Choroid plexus epithelial cell (primary cell): ENCODE measurements at places on chromosomes 7 and 10.

DNA sequence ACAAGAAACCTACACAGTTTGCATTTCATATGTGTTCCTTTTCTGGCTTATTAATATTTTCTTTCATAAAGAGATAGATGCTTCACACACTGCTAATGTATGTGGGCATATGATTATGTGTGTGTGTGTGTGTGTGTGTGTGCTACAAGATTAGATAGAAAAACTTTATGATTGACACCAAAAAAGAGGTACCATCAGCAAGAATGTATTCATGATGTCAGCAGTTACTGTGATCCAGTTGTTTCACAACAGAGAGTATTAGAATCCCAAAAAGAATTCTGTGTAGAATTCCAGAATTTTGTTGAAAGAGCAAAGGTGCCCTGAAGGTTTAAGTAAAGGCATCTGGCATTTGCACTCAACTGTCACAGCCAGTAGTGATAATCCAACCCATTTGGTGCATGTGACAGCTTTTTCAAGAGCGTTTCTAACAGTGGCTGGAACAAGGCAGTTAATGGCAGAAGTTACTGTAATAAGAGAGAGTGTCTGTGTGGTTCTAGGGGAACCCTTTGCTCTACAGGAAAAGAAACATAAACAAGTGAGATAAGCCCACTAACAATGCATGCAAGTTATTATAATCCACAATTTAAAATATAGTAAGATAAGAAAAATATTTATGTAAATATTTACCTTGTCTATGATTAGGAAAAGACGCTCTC lies 16.6 kb downstream of the RELN start:
- no peak for DNase-seq

GRCh38 chr7:92052159-92052558 lies 82.1 kb downstream of the CYP51A1 start:
- no peak for DNase-seq

- peak; percentile 36 for DNase-seq
Measured at GRCh38 chr10:70672165-70673042, at the start of gene ADAMTS14. Gene ADAMTS14, plus strand, starts transcription at chr10:70672506. Its CDS starts 297 bp downstream, at chr10:70672803.

DNA sequence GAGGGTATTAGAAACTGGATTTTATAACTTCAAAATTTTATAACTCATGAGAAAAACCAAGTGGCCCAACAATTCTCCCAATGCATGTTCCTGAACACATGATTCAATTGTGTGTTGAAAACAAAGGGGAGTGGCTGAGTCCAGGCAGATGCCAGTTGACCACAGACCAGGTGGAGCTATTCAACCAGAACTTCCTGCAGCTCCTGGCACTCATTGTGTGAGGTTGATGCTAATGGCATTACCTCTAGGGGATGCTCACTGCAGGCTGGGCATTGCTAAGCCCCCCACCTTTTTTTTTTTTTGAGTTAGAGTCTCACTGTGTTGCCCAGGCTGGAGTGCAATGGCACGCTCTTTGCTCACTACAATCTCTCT lies 20.3 kb downstream of the MYOF start:
- peak; percentile 76 for DNase-seq

DNA sequence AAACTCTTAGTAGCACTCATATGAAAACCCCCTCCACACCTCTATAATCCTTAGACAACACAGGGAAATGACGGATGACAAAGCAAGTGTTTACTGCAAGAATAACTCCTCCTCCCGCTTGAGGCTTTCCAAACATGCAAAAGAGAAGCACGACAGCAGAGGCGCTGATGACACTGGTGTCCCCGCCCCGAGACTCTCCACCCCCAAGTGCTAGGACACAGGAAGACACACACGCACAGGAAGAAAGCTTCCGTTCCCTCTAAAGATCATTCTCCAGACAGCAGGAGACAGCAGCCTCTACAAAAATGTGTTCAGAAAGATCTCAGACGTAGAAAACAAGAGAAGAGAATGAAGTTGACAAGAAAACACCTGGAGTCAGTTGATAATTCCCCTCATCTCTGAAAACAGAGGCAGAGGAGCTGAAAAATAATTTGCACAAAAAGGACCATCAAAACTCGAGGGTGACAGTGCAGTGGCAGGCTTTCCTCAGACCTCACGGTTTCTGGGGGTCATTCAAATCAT lies 90.2 kb downstream of the DLG5 start:
- DNase-seq: peak; percentile 28

- DNase-seq: no peak
Measured at GRCh38 chr7:136533732-136534131, 334.7 kb upstream of the CHRM2 start.

- no peak for DNase-seq
Measured at GRCh38 chr7:79593866-79594301, 140.4 kb upstream of the MAGI2 start.

DNA sequence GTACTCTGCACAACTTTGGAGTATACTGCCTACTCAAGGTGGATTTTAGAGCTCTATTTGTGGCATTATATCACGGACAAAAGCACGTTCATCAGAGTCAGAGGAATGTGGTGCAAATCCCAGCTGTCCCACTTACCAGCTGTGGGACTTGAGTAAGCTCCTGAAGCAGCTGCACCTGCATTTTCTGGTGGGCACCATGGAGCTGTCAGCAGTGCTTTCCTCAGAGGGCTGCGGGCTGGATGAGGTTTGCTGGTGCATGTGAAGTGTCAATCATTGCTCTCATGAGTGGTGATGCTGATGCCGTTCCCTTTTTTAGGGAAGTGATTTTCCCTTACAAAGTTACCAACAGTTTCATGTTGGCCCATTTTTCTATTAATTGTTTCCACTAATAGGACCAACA lies 53.4 kb downstream of the EGFR start:
- DNase-seq: no peak

- peak; percentile 78 for DNase-seq
Measured at GRCh38 chr10:28291881-28292297, 11.0 kb downstream of the MPP7 start.

DNA sequence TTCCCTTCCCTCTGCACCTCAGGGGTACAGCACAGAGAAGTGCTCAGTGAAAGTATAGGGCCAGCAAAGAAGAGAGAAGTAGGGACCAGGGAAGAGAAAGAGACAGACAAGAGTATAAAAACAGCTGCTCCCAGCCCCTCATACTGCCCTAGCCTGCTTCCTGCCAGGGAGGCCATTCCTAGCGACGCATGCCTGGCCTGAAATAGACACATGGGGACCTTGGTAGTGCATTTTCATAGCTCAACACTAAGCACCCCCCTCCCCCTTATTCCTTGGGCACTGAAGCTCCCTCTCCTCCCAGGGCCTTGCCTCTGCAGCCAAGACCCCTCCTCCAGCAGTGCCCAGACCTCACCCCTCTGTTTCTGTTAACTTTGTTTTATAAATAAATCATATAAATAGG lies 64.7 kb downstream of the ZMIZ1 start:
- no peak for DNase-seq

- DNase-seq: no peak
Measured at GRCh38 chr10:79586933-79587332, 23.8 kb upstream of the SFTPA1 start.

DNA sequence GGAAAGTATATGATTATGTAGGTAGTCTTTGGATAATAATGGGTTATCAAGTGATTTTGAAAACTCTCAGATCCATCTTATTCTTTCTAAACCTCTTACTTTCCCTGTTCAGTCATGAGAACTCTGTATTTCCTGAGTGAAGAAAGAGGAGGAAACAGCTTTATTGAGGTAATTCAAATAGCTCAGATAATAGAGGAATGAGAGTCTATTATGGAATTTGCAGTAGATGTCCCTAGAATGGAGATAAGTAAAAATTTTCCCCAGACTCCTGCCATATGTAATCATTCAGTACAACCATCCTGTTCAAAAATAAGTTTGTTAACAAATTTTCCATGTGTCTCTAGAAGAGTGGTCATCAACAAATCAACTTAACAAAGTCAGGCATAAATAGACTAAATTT lies 36.4 kb downstream of the EPDR1 start:
- DNase-seq: peak; percentile 24

DNA sequence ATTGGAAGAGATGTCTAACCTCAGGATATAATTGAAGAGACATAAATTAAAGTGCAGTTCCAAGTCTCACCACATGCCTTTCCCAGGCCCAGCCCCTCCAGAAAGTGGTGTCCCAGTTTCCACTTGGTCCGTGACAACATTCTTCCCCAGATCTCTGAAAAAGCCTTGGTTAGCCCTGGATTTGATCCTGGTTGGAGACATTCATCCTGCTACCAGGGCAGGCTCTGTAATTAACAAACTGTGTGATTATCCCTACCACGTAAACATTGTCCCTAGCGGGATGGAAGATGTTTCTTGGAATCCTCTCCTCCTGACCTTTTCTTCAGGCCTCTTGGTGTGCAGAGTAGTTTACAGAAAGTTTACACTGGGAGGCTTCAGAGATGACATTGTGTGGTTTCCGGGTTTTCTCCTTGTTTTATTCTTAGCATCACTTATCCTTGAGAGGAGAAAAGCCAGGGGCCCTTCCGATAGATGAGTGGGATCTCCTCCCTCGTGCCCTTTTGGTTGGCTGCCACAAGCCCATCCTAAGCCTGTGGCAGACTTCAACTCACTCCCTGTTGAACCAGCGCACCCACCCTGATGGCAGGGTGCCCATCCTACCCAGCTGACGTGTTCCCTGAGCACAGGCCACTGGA lies 83.8 kb downstream of the COL13A1 start:
- peak; percentile 48 for DNase-seq

DNA sequence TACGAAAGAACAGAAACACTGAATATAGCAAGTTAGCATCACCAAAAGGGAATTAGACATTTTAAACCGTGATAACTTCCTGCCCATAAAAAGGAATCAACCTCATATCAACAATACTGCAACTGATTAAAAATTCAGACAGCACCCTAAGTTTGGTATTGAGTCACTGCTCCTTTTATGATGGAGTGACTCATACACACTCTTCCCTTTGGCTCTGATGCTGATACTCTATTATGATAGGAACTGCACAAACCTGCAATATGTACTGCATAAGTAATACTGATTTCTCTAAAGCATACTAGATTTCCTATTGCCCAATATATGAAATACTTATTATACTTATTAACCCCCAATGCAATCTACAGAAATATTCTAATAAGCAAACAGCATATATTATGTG lies 118.7 kb downstream of the PARD3 start:
- DNase-seq: peak; percentile 64

- peak; percentile 61 for DNase-seq
Measured at GRCh38 chr7:148982654-148983199, 45.6 kb downstream of the PDIA4 start.

DNA sequence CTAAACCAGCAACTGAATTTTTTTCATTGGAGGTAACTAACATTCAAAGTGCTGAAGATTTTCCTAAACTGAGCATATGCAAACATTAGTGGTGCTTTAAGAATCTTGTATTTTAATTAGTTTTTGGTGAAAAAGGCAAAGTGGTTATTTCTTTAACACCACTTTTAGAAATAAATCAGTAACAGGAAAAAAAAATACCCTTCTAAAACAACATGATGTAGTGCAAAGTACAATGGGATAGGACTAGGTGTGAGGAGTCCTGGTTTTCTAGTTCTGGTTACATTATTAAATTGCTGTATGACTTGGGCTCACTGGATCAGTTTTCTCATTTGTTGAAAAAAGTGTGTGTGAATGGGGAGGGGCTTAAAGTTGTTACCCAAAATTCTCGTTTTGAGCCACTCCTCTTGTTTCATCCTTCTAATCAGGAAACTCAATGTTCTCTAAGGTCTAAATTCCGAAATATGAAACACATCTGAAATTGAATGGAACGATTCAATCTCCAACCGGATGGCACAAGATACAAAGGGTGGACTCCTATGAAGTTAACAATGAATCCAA lies 1.8 kb downstream of the WASL start:
- no peak for DNase-seq

DNA sequence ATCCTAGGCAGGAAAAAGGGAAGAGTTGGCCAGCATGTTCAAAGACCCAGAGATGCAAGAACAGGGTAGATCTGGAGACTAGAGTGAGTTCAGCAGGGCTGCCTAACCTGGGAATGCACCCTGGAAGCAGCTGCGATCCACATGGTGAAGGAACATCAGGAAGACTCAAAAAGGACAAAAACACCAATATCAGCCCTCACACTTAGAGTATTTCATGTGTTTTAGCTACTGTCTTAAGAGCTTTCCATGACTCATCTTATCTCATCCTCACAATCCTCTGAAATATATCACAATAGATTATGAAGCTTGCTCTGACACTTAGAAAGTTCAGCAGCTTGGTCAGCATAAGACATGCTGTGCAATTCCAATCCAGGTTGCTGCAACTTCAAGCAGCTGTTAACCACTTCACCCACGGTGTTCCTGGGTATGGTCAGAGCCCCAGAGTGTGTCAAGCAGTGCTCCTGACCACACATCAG lies 380.9 kb downstream of the PARD3 start:
- DNase-seq: peak; percentile 95

DNA sequence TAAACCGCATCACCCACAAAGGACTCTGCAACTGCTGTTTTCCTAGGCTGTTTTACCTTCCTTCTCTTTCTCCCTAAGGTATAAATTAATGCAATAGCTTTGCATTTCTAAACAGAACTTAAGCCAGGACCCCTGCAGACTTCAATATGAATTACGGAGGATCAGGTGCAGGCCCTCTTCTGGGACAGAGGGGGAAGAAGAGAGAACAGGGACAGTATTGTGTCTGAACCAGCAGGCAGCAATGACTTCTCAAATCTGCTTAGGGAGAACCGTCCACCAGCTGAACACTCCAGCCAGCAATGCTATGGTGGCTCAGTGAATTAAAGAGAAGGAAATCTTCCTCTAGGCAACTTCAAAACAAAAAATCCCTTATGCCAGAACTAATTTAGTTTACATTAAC lies 35.7 kb downstream of the POLR3A start:
- no peak for DNase-seq

DNA sequence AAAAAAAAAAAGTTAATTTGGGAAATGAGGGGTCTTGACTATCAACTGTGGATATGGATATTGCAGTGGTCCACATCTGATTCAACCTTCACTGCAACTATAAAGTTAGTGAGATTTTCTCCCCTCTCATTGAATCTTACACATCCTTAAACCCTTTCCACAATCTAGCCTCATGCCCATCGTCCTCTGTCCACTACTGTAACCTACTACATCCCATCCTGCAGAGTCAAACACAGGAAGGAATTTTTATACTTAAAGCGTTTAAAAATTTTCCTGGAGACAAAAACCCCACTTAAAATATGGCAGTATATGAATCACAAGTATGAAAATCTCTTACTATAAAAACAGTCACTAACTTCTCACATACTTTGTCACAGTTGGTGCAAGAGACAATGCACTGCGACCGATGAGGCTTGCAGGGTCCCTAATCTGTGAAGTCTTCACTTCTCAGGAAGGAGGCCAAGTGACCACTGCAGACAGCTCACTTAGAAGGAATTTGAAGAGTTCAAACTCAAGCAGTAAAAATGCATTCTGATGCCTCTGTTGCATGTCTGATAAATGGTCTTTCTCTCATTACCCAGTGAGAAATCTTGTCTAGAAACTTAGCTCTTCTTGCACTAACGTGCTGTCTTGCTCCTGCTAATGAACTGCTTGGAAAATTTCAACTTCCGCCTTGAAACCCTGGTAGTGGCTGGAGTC lies 50.3 kb upstream of the ST8SIA6 start:
- peak; percentile 78 for DNase-seq

- DNase-seq: no peak
Measured at GRCh38 chr7:155368894-155369600, 71.4 kb downstream of the INSIG1 start.

- DNase-seq: peak; percentile 74
Measured at GRCh38 chr10:101014230-101014884, 14.7 kb downstream of the LZTS2 start.

GRCh38 chr7:83414947-83415346 lies 234.0 kb downstream of the SEMA3E start:
- DNase-seq: no peak
